Stomach (tissue), 19 donors: ENCODE measurements at places on chromosomes 7 and 10. TPM values are rescaled to one million over a fixed set of nuclear protein-coding genes. Genes with fewer than 3 reads are reported as not detected.

SPDYE16 gene
- not detected for total RNA-seq

DNA sequence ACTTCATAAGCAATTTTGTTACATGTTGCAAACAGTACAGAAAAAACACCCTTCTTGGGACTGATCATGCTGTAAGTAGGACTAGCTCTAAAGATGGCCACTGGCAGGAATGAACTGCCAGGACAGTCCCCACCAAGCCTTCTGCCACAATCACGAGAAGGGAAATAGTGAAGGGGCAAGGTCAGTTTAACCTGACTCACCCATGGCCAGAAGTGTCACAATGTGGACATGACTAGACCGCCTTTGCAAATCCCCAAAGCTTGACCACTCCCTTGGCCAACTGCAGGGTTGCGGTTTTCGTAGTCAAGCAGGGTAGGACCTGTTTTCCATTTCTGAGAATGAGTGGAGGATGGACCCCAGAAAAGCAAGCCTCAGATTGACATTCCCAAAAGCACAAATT, 19.4 kb upstream of the FRAT2 start:
- no peak overlapping the region for H3K27ac ChIP-seq
- no peak for DNase-seq
- peaks cover 44% of the 10 kb centered on the region for H3K36me3 ChIP-seq
- H3K4me3 ChIP-seq, result no peak overlapping the region
- no peaks in the 10 kb centered on the region for H3K27me3 ChIP-seq

TMEM229A gene
- total RNA-seq, result 0.29 TPM

DNA sequence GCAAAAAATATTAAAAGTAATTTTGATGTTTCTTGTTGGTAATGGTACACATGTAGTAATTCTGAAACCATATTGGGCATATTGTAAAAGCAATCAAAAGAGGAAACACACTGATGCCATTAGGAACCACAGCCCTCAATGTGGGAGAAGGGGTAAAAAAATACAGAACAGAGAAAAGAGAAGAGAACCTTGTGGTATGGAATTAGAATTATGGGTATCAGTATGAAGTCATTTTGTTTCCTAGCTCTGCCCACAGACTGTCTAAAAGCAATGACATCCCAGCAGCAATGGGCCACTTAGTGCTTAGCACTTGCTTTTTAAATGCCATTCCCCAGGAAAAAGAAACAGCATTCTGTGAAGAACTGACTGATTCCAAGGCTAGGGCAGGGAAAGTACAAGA, 61.5 kb downstream of the CPVL start:
- DNase-seq, result no peak
- H3K27me3 ChIP-seq, result no peaks in the 10 kb centered on the region
- no peak overlapping the region for H3K27ac ChIP-seq
- H3K36me3 ChIP-seq, result no peaks in the 10 kb centered on the region
- no peak overlapping the region for H3K4me3 ChIP-seq

RHOBTB1 gene
- 2.3 TPM for total RNA-seq
